ENCODE measurements at places on chromosomes 5 and 9.

- DNase-seq: no peak
Measured at GRCh38 chr9:120438836-120439546, 141.0 kb downstream of the CDK5RAP2 start.

GRCh38 chr5:9851458-9851857, 221.3 kb upstream of the TAS2R1 start:
- peak; percentile 74 for DNase-seq

DNA sequence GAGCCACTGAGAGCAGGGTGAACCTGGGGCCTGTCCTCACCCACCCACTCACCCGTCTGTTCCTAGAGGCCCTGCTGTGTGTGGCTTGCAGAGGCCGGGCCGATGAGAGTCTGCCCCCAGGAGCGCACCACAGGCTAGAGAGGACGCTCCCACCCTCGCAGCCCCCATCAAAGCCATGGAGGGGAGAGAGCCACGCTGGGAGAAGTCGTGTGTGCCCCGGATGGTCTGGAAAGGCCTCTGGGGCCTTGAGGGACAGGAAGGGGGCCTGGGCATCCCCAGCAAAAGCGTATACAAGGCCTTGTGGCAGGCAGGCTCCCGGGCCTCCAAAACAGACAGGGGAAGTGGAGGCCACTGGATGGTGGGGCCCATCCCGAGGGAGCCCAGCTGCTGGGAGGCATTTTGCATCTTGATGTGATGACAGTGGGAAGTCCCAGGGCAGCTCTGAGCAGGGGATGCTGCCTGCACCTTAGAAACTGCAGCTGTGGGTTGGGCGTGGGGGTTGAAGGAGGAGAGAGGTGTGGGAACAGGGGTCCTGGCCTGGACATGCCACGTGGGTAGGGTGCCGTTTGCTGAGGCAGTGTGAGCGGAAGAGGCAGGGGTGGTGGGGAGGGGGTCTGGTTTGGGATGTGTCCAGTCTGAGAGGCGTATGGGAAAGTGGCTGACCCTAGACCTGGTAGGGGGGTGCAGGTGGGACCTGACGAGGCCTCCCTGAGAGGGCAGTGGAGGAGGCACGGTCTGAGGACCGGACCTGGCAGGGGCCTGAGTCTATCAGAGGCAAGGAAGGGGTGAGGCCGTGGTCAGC, 43.0 kb upstream of the NOTCH1 start:
- no peak for DNase-seq

DNA sequence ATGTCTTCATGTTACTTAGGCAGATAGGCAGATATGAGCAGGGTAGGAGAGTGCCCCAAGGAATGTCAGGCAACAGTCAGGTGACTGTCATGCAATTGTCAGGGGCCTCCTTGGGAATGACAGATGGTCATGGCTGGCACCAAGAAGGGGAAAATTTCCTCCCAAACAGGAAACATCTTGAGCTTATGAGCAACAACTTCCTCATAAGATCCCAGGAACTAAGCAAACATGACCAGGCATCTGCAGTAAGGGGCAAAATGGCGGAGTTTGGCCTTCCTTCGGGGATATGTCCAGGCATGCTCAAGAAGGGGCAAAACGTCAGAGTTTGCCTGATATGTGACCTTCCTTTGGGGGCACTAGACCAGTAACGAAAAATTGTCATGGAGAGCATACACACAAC, 591.8 kb downstream of the PDE4D start:
- DNase-seq: no peak

GRCh38 chr9:121649476-121650216, 1.8 kb upstream of the DAB2IP start:
- DNase-seq: no peak

DNA sequence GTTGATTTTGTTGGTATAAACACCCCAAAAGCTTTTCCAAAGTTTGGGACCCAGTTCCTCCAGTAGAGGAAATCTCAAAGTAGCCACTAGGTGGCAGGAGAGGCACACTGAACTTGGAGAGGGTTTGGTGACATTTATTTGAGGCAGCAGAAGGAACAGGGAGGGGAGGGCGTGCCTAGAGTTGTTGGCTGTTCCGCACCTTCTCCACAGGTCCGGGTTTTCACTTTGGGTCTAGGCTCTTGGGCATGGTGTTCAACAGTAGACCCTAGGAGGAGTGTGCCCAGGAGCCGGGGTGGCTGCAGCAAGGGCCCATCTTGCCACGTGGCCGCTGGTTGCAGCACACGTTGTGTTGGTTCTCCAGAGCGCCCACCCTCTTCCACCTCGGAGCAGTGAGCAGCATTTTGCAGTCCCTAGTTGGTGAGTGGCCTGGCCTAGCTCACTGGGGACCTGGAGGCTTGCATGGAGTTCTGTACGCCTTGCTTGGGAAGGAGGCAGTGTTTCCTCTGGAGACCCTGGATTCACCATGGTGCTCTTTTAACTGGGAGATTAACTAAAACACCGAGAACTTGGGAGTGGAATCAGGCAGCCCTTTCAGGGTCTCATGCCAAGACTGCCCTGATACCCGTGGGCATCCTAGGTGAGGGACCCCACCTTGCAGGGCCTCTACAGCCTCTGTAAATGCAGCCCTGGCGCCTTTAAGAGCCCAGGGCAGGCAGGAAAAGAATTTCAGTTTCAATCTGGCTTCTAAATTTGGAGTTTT, 28.2 kb downstream of the PTPA start:
- peak; percentile 75 for DNase-seq

All from fibroblast of skin of left quadriceps (primary cell).